ENCODE measurements at places on chromosomes 6 and 20.

DNA sequence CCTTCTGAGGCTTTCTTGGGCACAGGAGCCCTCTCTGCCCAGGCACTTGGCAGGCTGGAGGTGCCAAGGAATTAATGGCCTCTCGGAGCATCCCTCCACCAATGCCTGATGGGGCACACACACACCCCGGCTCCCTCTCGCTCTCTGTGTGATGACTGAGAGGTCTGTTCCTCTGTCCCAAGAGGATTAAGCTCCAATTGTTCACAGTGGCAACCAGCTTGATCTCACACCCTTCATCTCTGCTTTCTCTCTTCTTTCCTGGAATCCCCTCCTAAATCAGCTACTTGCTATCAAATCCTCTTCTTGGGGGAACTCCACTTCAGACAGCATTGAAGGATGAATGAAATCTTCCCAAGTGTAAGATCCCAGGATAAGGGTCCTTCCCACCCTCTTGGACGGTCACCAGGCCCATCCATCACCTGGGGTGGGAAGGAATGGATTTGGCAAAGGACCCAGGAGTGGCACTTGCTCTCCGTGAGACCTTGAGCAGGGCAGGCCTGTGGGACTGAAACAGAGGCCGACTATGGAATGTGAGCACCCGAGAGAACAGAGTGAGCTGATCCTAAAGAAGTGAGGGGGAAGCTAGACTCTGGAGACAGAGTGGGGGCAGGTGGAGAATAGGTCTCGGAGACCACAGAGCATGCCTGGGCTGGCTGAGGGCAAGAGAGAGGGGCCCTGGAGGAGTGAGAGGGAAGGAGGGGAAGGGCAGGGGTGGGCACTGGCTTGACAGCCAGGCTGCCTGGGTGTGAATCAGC lies 93.6 kb downstream of the GRM4 start:
- no peak for DNase-seq

DNA sequence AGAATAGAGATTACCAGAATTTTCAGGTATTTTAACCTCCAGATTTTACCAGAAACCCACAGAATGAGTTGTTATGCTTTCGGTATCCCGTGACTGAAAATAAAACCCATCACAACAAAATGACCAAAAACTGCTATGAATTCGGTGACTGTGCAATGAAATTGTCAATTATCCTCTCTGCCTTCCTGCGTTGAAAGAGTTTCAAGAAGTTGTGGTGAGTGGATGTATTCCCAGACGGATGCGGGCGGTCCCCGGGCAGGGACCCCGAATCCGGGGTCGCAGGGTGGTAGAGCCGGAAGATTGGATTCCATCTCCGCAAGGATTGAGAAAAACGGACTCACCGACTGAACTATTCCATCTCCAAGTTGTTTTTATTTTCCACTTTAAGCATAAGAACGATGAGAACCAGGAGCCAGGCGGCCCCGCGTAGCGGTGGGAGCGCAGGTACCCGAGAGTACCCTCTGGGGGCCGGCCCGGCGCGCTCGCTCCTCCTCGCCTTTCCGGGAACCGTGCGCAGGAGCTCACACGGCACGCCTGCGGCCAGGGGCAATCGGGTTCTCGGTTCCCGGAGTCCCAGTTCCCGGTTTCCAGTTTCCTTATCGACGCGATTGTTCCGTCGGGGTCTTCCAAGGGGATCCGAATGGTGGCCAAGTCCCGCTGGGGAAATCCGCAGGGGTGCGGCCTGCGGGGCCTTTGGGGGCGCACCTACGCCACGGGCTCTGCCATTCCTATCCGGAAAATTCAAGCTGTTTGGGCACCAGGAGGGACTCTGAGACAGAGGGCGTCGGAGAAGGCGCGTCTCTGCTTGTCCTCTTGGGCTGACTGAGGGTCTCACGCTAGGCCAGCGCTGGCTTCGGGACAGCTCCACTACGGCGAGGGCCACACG lies 104.9 kb upstream of the PRDM1 start:
- no peak for DNase-seq

- DNase-seq, result no peak
Measured at GRCh38 chr6:108750801-108751200, 97.4 kb upstream of the ARMC2 start.

GRCh38 chr6:151176911-151177770 lies 62.6 kb upstream of the AKAP12 start:
- no peak for DNase-seq

- DNase-seq, result no peak
Measured at GRCh38 chr6:100210137-100211117, 216.4 kb upstream of the MCHR2 start.

DNA sequence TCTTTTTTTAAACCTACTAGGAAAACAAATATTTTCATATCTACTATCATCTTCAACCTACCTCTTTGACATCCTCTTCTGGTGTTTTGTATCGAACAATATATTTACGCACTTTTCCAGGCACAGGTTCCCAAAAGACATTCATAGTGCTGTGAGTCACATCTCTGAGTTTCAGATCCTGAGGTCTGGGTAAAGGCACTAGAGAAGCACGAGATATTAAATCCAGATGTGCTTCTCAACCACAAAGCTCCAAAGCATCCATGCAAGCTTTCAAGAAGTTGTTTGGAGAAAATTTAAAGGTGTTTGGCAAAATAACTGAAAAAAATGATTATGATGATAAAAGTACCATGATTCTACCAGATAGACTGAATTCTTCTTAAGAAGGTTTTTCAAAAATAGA lies 62.7 kb downstream of the COL12A1 start:
- no peak for DNase-seq

DNA sequence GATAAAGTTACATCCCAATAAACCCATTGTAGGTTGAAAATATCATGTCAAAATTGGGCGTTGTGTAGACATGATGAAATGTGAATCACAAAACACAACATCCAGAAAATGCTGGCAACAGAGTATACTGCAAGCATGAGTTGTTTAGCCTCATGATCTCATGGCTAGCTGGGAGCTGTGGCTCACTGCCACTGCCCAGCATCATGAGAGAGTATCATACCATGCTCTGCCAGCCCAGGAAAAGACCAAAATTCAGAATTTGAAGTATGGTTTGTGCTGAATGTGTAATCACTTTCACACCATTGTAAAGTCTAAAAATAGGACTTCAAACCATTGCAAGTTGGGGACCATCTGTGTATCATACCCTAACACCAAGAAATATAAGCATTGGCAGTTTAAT lies 45.2 kb upstream of the SMAP1 start:
- DNase-seq, result no peak
